Cardiac muscle cell (in vitro differentiated cells and primary cell): ENCODE measurements at places on chromosomes 16 and 17. TPM values are rescaled to one million over a fixed set of nuclear protein-coding genes. Genes with fewer than 3 reads are reported as not detected.

The HIC1 gene
- 0.88 and 2.7 TPM in 2 replicates for polyA plus RNA-seq

The CIBAR2 gene
- not detected in 2 replicates for polyA plus RNA-seq

The CMTR2 gene
- 13.9 and 20.4 TPM in 2 replicates for polyA plus RNA-seq

The JPH3 gene
- 8.0 and 15.5 TPM in 2 replicates for polyA plus RNA-seq

The C1QTNF8 gene
- polyA plus RNA-seq, result 0.26 TPM in 1 of 2 replicates, not detected in the other

The PERCC1 gene
- polyA plus RNA-seq, result not detected in 2 replicates

The RCVRN gene
- polyA plus RNA-seq, result not detected in 2 replicates

The FSCN2 gene
- 1.5 and 2.4 TPM in 2 replicates for polyA plus RNA-seq

The SPDYE4 gene
- polyA plus RNA-seq, result not detected in 2 replicates

DNA sequence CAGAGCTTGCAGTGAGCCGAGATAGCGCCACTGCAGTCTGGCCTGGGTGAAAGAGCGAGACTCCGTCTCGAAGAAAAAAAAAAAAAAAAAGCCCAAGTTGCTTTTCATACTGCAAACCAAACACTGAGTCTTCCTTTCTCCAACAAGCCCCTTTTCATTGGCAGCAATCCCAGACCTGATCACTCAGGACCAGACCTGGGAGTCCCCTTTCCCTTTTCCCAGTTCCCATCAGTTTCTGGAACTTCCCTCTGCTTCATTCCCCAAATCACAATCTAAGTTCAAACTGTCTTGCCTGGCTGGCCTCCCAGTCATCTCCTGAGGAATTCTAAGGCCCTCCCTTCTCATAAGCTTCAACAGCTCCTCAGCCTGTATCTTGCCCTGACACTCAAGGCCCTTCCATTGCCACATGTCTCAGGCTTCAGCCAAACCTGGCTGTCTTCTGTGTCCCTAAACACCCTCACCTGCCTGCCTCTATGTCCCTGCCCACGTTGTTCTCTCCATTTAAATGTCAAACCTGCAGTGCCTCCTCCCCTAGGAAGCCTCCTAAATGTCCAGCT lies 11.8 kb upstream of the PHF12 start:
- DNase-seq, result peak; percentile 41
- no peaks in the 10 kb centered on the region for H3K27me3 ChIP-seq
- no peak overlapping the region for H3K4me3 ChIP-seq

GRCh38 chr16:53960954-53961616 lies 257.1 kb downstream of the FTO start:
- DNase-seq, result peak; percentile 59
- H3K4me1 ChIP-seq, result peaks cover 4% of the 10 kb centered on the region
- no peak overlapping the region for H3K27ac ChIP-seq
- no peaks in the 10 kb centered on the region for H3K27me3 ChIP-seq
- H3K4me3 ChIP-seq, result no peak overlapping the region

- no peaks in the 10 kb centered on the region for H3K27me3 ChIP-seq
- peak; percentile 29 for DNase-seq
- H3K27ac ChIP-seq, result peak overlapping the region; percentile 95
- peak overlapping the region; percentile 94 for H3K4me3 ChIP-seq
- H3K36me3 ChIP-seq, result no peaks in the 10 kb centered on the region
- peaks cover 11% of the 10 kb centered on the region for H3K4me1 ChIP-seq
Observed at GRCh38 chr17:7613769-7614424, 800 bp downstream of the FXR2 start.

DNA sequence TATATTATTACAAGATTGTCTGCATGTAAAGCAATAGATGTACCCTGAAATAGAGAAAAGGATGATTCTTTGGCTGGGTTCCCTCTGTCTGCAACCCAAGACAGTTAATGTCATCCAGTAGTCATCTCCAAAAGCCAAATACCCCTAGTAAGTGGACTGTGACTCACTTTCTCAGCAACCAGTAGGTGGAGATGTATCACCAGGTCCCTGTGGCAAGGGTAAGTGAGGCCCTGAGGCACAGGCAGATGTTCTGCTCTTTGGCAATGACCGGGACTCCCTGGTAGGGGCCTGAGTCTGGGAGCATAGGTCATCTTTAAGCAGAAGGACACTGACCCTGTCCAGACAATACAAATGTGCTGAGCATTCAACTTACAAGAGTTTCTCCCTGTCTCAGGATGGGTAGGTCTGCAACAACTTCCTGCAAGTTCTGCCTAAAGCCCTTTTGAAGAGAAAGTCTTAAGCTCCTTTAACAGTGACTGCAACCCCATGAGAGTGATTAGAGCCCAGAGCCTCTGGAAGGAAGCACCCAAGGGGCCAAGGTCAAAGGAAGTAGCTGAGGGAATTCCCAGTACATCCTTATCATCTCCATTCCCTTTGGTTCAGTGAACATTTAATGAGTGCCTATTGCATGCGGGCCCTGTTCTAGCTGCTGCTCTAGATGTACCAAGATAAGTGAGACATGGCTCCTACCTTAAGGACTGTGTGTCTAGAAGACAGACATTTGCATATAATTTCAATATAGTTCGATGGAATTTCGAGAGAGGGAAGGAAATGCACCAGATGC lies 31.9 kb downstream of the PMP22 start:
- peaks cover 29% of the 10 kb centered on the region for H3K4me1 ChIP-seq
- peak; percentile 42 for DNase-seq

DNA sequence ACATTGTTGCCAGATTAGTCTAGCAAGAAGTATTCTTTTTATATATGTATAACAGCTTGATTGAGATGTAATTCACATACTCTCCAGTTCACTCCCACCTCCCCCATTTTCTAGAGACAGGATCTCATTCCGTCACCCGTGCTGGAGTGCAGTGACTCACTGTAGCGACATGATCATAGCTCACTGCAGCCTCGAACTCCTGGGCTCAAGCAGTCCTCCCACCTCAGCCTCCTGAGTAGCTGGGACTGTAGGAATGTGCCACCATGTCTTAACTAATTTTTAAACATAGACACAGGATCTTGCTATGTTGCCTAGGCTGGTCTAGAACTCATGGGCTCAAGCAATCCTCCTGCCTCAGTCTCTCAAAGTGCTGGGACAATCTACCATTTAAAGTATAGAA lies 3.3 kb upstream of the RSAD1 start:
- H3K27ac ChIP-seq, result no peak overlapping the region
- H3K27me3 ChIP-seq, result no peaks in the 10 kb centered on the region
- no peak for DNase-seq
- H3K4me1 ChIP-seq, result peaks cover 2% of the 10 kb centered on the region
- peaks cover 5% of the 10 kb centered on the region for H3K36me3 ChIP-seq

- H3K36me3 ChIP-seq, result peaks cover 3% of the 10 kb centered on the region
- no peak overlapping the region for H3K4me3 ChIP-seq
- no peaks in the 10 kb centered on the region for H3K27me3 ChIP-seq
- no peak for DNase-seq
- H3K27ac ChIP-seq, result peak overlapping the region; percentile 55
Observed at GRCh38 chr17:16448490-16448889, 33.1 kb downstream of the TRPV2 start.

GRCh38 chr17:82384730-82385481 lies 13.3 kb downstream of the UTS2R start:
- DNase-seq, result no peak
- H3K27ac ChIP-seq, result no peak overlapping the region
- H3K36me3 ChIP-seq, result no peaks in the 10 kb centered on the region
- peaks cover 2% of the 10 kb centered on the region for H3K27me3 ChIP-seq
- no peak overlapping the region for H3K4me3 ChIP-seq

GRCh38 chr17:46869975-46870803 lies 18.8 kb downstream of the WNT9B start:
- no peaks in the 10 kb centered on the region for H3K36me3 ChIP-seq
- no peaks in the 10 kb centered on the region for H3K4me1 ChIP-seq
- H3K27me3 ChIP-seq, result no peaks in the 10 kb centered on the region
- H3K27ac ChIP-seq, result no peak overlapping the region

GRCh38 chr16:24152826-24153225 lies 103.3 kb upstream of the CACNG3 start:
- no peaks in the 10 kb centered on the region for H3K4me1 ChIP-seq
- H3K4me3 ChIP-seq, result no peak overlapping the region
- H3K27ac ChIP-seq, result no peak overlapping the region
- no peaks in the 10 kb centered on the region for H3K36me3 ChIP-seq
- DNase-seq, result no peak
- H3K27me3 ChIP-seq, result no peaks in the 10 kb centered on the region

DNA sequence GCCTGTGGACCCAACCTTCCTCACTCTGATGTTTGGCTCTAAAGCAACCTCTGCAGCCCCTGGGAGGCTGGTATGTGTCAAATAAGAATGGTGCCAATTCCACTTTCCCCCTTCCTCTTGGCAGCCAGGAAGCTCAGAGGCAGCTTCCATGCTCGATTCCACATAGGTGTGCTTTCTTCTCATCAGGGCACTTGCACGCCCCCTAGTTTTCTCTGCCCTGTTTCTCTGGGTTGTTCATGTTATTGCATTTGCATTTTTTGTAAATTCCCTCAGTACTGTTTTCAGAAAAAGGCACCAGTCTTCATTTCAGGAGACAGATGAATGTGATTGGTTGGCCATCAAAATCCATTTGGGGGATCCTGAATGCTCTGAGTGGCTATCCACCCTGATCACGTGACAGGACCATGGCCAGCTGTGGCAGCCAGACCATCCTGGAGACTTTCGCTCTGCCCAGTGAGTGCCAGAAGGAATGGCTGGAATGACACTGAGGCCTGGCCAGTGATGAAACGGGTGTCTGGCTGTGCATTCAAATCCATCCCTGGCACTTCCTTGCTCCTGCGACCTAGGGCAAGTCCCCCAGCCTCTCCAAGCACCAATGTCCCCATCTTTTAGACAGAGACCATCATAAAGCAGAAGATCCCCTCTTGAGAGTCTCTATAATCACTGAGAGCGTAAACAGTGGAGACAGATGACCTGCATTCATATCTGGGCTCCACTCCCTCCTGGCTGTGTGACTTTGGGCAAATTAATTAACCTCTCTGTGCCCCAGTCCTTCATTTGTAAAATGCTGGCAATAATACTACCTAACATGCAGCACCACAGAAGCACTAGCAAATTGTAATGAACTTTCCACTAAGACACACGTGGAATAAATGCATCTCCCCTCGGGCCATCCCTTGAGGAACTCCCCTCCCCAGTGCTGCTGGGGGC lies 56.4 kb downstream of the CNGB1 start:
- no peak overlapping the region for H3K4me3 ChIP-seq
- no peak overlapping the region for H3K27ac ChIP-seq
- H3K4me1 ChIP-seq, result no peaks in the 10 kb centered on the region
- H3K27me3 ChIP-seq, result no peaks in the 10 kb centered on the region
- DNase-seq, result no peak
- no peaks in the 10 kb centered on the region for H3K36me3 ChIP-seq

DNA sequence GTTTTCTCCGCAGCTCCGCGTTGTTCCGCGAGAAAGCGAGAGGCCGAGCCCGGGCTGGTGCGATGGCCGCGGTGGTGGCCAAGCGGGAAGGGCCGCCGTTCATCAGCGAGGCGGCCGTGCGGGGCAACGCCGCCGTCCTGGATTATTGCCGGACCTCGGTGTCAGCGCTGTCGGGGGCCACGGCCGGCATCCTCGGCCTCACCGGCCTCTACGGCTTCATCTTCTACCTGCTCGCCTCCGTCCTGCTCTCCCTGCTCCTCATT lies 404 bp downstream of the EMC6 start:
- H3K4me3 ChIP-seq, result peak overlapping the region; percentile 78
- peak overlapping the region; percentile 95 for H3K27ac ChIP-seq
- no peak for DNase-seq
- H3K27me3 ChIP-seq, result no peaks in the 10 kb centered on the region
- H3K36me3 ChIP-seq, result peaks cover 6% of the 10 kb centered on the region

- H3K4me1 ChIP-seq, result no peaks in the 10 kb centered on the region
- no peaks in the 10 kb centered on the region for H3K27me3 ChIP-seq
- no peak for DNase-seq
Observed at GRCh38 chr16:4937782-4938682, 1.1 kb upstream of the PPL start.

- H3K4me3 ChIP-seq, result no peak overlapping the region
- H3K36me3 ChIP-seq, result peaks cover 3% of the 10 kb centered on the region
- peak; percentile 80 for DNase-seq
Observed at GRCh38 chr17:2190014-2190413, 113.6 kb downstream of the SMG6 start.

DNA sequence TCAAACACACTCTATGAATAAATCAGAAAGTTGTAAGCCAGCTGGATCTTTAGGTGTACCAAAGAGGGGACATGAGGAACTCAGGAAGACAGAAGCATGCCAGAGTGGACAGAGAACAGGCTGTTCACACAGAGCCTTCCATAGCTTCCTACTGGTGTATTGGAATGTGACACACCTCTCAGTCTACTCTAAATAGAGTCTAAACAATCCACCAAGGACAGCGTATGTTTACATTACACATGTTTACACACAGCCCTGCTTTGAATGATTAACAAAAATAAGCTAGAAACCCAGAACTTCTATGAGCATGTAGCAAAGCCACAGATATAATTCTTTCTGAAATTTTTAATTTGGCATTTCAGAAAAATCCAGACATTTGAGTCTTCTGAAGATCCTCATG lies 1279.0 kb upstream of the CDH8 start:
- no peaks in the 10 kb centered on the region for H3K27me3 ChIP-seq
- no peak overlapping the region for H3K4me3 ChIP-seq
- H3K36me3 ChIP-seq, result no peaks in the 10 kb centered on the region
- peaks cover 8% of the 10 kb centered on the region for H3K4me1 ChIP-seq

DNA sequence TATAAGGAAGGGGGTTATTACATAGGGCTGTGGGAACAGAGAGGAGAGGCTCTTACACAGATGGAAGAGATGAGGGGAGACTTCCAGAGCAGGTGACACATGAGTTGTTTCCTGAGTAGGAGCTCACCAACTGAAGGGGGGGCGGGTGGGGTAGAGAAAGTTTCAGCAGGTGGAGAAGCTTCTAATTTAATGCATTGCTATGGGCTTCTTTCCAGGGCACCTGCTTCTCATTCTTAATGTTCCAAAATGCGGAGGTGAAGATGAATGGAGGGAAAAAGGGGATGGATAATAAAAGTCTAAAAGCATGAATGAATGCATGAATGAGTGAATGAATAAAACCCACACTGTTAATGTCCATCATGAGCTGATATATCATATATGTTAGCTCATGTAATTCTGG lies 439.0 kb upstream of the CCL2 start:
- H3K4me1 ChIP-seq, result no peaks in the 10 kb centered on the region
- no peak for DNase-seq
- H3K4me3 ChIP-seq, result no peak overlapping the region

GRCh38 chr17:17730250-17730935 lies 49.1 kb downstream of the RAI1 start:
- H3K36me3 ChIP-seq, result no peaks in the 10 kb centered on the region
- H3K4me1 ChIP-seq, result peaks cover 12% of the 10 kb centered on the region
- no peaks in the 10 kb centered on the region for H3K27me3 ChIP-seq
- no peak for DNase-seq
- H3K4me3 ChIP-seq, result no peak overlapping the region
- H3K27ac ChIP-seq, result no peak overlapping the region

DNA sequence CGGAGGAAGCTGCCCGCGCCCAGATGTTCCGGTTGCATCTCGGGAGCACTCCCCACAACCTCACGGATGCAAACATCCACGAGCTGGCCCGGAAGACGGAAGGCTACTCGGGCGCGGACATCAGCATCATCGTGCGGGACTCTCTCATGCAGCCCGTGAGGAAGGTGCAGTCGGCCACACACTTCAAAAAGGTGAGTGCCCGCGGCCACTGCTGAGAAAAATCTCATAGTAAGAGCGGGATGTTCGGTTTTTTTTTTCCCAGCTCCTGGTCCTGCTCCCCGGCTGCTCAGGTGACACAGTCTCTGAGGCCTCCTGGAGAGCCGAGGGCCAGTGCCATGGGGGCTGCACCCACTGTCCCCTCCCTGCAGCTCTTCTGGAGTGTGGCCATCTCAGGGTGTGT lies 9.3 kb downstream of the PDF start:
- no peaks in the 10 kb centered on the region for H3K4me1 ChIP-seq
- DNase-seq, result no peak
- peaks cover 66% of the 10 kb centered on the region for H3K36me3 ChIP-seq
- no peak overlapping the region for H3K4me3 ChIP-seq
- H3K27ac ChIP-seq, result no peak overlapping the region
- no peaks in the 10 kb centered on the region for H3K27me3 ChIP-seq
